NCI-H226 (cell line): ENCODE measurements at places on chromosomes 2 and 18.

- no peak for DNase-seq
These were observed 73.2 kb upstream of the BOD1L2 start for GRCh38 chr18:57073501-57074187.

GRCh38 chr2:211934811-211935210, 603.8 kb downstream of the ERBB4 start:
- no peak for DNase-seq

- no peak for DNase-seq
These were observed 127.8 kb downstream of the COPS8 start for GRCh38 chr2:237213315-237214022.

GRCh38 chr2:188983427-188984064, 9.4 kb downstream of the COL3A1 start:
- no peak for DNase-seq

GRCh38 chr2:235698028-235698427, 204.2 kb downstream of the AGAP1 start:
- no peak for DNase-seq

GRCh38 chr2:190805126-190805525, 75.5 kb upstream of the GLS start:
- DNase-seq = no peak

GRCh38 chr18:41266616-41267015, 688.4 kb upstream of the PIK3C3 start:
- peak; percentile 66 for DNase-seq

DNA sequence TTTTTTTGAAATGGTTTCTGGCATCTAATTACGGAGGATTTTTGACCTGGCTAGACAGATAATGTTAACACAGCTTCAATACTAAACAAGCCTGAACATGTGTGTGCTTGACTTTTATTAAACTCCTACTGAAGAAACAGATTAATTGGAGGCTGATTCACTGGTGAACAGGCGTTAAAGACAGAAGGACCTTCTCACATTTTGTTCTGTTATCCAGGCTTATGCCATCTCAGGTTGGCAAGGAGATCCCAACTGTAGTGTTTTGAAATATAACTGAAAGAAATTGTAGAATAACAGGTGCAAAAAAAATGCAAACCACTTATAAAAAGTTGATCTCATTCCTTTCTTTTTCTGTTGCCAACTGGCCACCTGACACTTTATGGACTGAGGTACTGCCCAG, 269.6 kb downstream of the ARHGAP15 start:
- no peak for DNase-seq

GRCh38 chr2:37923308-37924055, 1.6 kb upstream of the RMDN2 start:
- no peak for DNase-seq

DNA sequence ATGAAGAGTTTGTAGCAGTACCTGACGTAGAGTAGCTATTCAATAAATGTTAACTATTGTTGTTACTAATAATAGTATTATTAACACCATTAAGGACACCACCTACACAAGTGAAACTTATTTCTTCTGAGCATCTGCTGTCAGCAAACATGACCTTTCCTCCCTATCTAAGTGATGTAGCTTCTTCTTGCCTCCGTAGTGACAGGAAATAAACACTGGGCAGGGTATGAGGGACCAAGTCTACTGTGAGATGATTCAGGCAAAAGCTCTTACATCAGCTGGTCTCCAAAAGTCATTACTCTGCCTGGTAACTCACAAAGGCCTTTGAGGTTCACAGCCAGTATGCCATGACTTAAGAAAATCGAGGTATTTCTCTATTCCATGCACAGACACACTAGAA, 750.5 kb downstream of the CPS1 start:
- DNase-seq = no peak

GRCh38 chr18:32773382-32773712, 524 bp upstream of the KLHL14 start:
- DNase-seq = no peak

DNA sequence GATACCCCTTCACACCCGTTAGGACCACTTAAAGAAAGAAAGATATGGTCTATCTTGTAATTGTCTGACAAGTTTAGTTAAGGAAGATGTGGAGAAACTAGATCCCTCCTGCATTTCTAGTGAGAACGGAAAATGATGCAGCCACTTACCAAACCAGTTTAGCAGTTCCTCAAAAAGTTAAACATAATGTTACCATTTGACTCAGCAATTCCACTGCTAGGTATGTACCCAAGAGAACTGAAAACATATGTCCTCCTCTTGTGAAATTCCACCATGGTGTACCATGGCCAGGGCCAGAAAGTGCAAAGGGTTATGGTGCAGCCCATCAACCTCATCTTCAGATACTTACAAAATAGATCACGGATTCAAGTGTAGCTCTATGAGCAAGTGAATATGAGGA, 79.0 kb upstream of the ID2 start:
- no peak for DNase-seq

GRCh38 chr2:113227698-113228097, 51.0 kb downstream of the PAX8 start:
- DNase-seq = no peak

DNA sequence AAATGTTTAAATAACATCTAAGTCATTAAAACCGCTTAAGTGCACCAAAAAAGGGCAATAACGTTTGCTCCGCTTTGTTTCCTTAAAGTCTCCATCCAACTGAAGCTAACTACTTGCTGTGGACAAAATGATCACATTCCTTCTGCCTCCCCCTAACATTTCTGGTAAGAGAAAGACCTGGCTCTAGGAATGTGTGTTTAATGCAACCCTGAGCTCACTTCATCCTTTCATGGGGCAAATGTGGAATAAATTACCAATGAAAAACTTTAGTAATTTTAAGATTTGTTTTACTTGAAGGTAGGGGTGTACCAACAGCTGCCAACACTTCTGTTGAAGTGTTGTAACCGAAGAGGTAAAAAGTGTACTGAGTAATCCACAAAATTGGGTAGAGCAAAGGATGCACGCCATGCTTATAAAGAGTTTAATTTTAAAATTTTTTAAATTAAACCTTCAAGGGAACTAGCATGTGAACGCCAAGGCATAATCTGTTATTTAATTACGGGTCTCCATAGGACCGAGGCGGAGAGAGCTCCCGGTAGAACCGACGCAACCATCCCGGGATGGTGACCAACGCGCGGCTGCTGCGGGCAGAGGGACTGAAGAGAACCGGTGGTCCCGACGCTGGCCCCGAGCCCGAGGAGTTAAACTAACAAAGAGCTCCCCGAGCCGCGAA, 1.1 kb downstream of the HNRNPLL start:
- no peak for DNase-seq

DNA sequence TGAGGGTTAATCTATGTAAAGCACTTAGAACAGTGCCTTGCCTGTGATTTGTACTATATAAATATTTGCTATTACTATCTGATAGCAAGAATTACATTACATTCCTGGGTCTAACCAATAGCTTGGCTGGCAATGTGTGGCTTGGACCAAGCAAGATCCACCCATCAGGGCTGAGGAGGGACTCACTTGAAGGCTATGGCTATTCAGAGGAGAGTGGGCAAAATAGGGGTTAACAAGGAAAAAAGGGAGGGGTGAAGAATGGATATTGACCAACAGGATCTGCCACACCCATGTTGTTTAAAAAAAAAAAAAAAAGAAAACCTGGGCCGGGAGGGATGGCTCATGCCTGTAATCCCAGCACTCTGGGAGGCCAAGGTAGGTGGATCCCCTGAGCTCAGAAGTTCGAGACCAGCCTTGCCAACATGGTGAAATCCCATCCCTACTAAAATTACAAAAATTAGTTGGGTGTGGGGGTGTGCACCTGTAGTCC, 20.0 kb upstream of the TMBIM1 start:
- DNase-seq = no peak

DNA sequence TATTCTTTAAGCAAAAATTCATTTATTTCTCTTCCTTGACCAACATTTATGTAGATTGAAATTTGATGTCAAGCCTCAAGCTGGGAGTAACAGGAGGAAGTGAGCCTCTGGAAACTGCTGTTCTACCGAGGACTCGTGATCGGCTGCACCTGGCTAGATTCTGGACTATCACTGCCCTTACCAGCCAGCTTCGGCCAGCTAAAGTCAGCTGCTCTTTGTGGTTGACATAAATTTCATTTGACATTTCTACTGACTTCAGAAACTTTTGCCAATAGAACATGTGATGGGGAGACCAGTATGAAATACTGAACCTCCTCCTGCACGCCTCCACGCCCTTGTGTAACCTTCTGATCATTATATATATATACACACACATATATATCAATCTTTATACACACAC, 74.2 kb upstream of the RGPD5 start:
- DNase-seq = no peak

DNA sequence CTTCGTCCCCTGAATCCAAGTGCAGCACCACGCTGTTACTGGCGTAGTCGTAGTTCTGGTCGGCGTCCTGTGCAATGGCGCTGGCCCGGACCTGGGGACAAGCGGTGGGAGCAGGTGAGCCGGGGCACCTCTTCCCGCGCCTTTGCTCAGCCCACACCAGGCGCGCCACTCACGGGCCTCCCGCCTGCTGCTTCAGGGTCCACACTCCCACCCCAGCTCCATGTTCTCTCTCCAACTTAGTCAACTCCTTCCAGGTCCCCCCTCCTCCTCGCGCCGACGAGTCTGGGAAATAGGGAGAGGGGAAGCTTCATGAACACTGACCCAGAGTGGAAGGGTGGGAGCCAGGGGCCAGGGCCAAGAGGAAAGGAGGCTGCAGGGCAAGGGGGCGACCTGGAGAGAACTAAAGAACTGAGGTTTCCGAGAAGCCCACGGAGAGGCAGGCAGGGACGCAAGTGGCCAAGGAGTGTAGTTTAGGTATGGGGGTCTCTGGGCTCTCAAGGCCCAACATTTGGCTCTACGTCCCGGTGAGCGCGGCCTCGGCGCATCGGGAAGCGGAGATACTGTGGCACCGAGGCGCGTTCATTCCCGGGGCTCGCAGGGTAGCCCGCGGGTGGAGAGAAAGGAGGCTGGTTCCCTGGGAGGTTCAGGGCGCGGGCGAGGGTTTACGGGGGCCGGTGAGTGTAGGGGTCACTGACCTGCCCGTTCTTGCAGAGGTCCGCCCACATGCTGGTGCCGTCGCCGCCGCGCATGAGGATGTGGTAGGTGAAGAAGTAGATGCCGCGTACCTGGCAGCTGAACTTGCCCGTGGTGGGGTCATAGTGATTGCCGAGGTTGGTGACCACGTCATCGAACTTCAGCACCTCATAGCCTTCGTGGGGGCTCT, 1.4 kb downstream of the C1QL2 start:
- DNase-seq = no peak

GRCh38 chr2:109526442-109526970, 87.3 kb downstream of the SEPTIN10 start:
- DNase-seq = no peak

DNA sequence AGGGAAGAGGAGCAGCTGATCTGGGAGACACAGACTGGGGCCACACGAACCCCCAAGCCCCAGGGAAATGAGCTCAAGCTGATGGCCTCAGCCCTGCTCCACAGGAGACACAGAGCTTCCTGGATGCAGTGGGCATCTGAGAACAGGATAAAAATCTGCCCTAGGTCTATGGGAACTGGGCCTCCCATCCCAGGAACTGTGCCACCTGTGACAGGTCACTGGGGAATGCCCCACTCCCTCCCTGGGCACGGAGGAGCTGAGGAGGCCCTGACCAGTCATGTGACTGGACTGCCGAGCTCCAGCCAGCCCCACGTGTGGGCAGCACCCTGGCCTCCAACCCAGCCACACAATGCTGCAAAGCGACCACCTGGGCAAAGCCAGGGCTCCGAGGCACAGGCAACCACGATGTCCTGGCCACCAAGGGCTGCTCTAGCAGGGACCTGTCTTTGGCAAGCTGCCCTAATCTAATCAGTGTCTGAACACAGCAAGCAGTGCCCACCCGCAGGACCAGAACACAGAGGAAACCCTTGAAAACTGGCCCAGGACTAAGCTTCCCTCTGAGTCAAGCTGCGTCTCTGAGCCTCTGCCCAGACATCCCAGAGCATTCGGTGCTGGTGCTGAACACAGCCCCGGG, 57.8 kb upstream of the ID2 start:
- no peak for DNase-seq

GRCh38 chr18:904218-905090, at the start of gene ADCYAP1:
TSS of gene ADCYAP1 (plus strand) at chr18:904871. CDS start at chr18:905387, 516 bp downstream.
- no peak for DNase-seq

GRCh38 chr2:85131116-85131515, 2.1 kb upstream of the TCF7L1 start:
- no peak for DNase-seq

DNA sequence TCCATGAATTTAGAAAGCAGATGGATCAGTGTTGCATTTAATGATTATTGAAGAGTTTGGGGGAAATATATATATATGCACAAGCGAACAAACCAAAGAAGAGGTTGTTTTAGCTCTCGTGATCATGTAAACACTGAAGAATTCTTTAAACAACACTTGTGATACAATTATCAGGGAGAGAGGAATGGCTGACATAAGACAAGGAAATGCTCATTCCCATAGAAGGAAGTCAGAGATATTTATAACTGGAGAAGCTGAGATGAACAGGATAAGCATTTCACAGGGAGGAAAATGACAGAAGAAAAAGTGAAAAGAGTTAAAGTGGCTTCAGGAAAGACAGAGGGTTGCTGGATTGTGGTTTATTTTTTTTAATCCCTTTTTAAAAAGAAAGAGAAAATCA, 10.6 kb upstream of the COL6A3 start:
- no peak for DNase-seq

DNA sequence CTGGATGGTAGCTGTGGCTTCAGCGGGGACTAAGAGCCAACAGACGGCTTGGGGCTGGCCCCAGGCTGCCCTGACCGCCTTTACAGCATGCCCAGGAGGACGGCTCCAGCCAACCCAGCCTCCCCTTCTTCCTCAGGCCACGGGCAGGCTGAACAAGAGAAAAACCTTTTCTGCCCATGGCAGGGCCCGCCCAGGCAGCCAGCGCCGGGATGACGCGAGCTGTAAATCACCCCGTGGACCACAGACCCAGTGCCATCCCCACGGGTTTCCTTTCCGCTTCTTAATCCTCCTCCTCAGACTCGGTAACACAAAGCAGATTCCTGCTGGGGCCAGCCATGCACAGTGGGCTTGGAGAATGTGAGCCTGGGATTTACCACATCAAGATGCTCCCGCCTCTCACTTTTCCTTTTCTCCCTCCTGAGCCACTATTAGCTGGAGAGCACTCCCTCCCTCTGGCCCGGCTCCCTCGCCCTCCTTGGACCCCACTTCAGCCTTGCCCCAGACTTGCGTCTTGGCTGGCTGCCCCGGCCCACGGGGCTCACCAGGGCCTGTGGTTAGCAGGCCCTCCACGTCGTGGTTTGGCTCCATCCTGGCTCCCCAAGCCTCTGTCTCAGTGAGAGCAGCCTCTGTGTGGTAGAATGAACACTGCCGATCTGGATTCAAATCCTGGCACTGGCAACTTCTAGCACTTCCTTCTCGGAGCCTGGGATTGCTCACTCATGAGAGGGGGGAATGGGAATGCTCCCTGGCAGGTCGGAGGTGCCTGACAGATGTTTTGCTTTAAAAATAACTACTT, 31.4 kb downstream of the ATOH8 start:
- DNase-seq = no peak

- DNase-seq = no peak
These were observed 780.1 kb upstream of the LINC00305 start for GRCh38 chr18:64929036-64929435.

GRCh38 chr18:78984941-78985784, 5.5 kb downstream of the SALL3 start:
- no peak for DNase-seq

GRCh38 chr18:13382366-13382953, 163.9 kb downstream of the LDLRAD4 start:
- DNase-seq = no peak

GRCh38 chr2:31785876-31786275, 205.1 kb upstream of the SRD5A2 start:
- no peak for DNase-seq
